ENCODE measurements at places on chromosomes 7 and 10.

DNA sequence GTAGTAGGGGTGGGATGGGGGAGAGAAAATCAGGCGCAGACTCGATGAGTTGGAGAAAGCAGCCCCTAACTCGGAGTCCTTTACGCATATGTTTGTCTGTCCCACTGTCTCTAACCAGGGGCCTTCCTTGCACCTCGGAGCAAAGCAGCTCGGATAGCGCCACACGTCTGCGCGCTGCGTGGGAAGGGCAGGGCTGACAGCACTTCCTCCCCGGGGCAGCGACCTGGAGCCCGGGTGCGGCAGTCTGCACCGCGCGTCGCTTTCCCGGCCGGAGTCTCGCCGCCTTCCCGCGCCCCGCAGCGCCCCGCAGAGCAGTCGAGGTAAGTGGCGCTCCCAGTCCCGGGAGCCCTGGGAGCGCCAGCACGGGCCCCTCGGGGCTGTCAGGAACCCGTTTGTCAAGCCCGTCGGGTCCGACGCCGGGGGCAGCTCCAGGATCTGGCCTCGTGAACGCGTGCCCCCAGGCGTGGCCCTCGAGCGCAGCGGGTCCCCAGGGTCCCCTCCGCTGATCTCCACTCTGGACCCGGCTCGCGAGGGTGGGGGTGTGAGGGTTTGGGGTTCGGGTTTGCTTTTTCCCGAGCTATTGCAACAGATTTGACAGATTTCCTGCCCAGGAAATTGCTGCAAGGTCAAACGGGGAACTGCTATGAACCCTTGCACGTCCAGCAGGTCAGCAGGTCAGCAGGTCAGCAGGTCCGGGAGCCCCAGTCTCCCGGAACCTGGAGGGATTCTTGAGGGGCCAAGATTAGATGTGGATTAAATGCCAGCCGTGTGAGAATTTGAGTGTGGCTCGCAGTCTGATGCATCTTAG lies 597 bp downstream of the APBB1IP start:
- DNase-seq: peak; percentile 53

DNA sequence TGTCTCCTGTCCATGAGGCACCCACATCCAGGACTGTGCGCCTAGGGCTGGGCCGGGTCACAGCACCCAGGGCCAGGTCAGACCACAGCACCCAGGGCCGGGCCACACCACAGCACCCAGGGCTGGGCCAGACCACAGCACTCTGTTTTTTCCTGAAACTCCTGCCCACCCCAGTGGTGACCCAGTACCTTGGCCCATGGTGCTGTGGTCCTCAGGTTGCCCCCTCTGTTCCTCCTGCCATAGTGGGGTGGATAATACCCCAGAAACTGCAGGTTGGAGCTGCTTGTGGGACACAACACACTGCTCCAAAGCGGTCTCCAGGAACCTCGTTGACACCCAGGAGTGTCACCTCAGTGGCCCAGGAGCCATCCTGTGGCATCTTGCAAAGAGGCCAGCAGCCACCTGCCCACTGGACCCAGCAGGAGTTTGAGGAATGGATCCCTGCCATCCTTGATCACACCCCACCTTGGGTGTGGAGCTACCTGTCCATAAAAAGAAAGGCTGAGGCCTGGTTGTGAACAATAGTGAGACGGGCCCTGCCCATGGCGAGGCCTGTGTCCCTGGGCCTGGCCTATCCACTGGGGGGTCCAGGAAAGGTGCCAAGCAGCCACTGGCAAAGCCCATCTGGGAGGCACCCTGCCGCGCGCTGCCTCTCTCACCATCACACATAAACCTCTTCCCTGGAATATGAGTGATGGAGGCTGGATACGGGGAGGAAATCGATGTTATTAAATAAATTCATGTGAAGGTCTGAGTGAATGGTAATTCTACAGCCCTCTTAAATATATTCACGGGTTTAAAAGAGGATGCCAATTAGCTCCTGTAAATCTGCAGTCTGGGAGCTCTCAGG lies 89.0 kb downstream of the NKX6-2 start:
- no peak for DNase-seq

DNA sequence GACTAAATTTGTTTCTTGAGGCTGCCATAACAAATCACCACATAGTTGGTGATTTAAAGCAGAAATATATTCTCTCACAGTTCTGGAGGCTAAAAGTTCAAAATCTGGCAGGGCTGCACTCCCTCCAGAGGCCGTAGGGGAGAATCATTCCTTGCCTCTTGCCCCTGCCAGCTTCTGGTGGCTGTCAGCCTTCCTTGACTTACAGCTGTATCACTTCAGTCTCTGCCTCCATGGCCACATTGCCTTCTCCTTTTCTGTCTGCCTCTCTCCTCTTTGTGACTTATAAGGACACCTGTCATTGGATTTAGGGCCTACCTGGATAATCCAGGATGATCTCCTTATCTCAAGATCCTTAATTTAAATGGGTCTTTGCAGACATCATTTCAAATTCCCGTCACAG lies 5.8 kb upstream of the LRRC4 start:
- DNase-seq: no peak

DNA sequence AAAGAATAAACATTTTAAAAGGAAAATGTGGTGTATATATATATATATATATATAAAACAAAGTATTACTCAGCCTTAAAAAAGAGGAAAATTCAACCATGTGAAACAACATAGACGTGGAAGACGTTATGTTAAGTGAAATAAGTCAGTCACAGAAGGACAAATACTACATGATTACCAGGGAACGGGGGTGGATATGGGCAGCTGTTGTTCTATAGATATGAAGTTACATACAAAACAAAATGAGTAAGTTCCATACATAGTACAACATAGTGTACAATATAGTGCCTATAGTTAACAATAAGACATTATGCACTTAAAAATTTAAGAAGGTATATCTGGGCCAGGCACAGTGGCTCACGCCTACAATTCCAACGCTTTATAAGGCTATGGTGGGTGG lies 48.8 kb downstream of the SGMS1 start:
- no peak for DNase-seq

DNA sequence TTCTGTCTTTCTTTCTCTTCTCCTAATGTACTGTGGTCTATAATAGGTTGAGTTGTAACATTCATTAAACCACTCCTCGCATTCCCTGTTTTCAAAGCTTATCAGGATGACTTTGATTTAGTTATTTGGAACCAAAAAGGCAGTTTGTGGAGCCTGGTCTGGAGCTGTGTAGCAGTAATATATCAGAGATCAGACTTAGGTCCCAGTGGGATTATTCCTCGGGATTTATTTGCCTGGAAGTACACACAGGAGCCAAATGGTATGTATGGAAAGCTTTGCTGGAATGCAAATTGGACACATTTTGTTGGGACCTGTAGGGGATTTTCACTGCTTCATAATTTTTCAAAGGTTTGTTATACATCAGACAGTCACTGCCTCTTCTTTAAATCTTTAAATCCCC lies 40.9 kb downstream of the GBF1 start:
- DNase-seq: no peak

DNA sequence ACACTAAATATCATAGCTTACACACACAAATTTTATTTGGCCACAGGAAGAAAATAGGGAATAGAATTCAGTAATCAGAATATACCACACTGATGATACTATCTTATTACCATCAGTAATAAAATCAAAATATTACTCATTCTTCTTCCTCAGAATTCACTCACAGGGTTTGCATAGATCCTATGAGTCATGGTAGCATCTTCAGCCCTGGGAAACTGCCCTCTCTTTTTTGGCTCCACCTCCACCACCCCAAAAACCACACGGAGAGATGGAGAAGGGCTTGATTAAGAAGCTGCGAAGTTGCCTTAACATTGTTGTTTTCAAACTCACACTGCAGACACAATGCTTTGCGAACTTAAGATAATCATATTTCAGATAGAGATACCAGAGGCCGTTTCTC lies 154.1 kb upstream of the AHR start:
- DNase-seq: peak; percentile 32

DNA sequence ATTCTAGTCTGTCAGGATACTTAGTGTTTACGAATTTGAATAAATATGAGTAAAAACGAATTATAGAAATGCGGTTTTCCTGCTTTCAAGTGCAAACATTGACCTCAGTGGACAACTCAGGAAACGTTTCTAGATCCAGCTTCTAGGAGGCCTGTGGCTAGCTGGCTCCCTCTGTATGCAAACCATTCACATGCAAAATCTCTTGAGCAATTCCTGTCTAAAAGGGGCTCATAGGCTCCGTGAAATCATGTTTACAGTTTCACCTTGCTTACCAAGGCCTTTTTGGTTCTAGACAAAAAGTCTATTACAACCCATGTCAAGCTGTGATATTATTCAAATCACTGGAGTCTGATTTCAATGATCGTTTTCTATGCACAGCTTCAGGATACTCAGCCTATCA lies 364.5 kb downstream of the DPP6 start:
- no peak for DNase-seq

DNA sequence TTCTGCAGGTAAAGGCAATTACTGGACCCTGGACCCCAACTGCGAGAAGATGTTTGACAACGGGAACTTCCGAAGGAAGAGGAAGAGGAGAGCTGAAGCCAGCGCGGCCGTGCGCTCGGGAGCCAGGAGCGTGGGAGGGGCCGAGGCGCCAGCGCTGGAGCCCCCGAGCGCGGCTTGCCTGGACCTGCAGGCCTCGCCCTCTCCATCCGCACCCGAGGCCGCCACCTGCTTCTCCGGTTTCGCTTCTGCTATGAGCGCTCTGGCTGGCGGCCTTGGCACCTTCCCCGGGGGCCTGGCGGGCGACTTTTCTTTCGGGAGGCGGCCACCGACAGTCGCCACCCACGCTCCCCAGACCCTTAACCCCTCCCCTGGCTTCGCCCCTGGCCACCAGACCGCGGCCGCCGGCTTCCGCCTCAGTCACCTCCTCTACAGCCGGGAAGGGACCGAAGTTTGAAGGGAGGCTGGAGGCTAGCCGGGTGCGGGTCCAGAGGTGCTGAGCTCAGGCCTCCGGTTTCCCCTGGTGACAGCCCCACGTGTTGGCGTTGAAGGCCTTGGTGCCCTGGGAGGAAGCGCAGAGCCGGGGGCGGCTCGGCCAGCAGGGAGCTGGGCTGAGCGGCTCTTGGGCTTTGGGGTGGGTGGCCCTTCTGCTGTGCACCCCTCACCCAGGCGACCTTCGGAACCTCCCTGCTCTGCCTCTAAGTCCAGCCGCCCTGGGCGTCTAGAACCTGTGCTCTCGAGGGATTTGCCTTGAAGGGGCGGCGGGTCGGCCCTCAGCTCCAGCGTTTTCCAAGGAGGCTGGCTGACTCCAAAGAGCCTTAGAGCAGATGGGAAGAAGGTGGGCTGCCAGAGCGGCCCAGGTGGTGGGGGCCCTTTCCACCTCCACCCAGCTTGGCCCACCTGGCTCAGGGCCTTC lies 1.8 kb downstream of the FOXI2 start:
- DNase-seq: no peak

- DNase-seq: no peak
Observed at GRCh38 chr10:84344526-84344925, 16.1 kb downstream of the CCSER2 start.

- no peak for DNase-seq
Observed at GRCh38 chr10:78332012-78332411, 298.3 kb downstream of the RPS24 start.

- DNase-seq: no peak
Observed at GRCh38 chr7:149432121-149432691, 28.7 kb downstream of the ZNF777 start.

DNA sequence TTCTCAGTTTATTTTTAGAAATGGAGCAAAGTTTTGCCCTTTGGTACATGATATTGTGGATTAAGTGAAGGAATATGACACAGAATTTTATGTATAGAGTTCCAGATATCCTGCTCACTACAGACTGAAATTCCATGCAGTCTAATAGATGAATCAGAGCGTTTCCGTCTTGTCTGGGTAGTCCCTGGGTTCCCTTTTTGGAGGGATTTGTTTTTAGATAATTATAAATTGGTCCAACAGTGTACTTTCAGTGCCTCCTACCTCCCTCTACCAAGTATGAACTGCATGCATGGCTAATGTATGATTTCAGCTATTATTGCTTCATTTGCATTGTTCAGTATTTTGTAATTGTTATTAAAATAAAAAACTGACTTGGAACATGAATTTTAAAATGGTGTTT lies 74.4 kb downstream of the SEPTIN7 start:
- DNase-seq: no peak

DNA sequence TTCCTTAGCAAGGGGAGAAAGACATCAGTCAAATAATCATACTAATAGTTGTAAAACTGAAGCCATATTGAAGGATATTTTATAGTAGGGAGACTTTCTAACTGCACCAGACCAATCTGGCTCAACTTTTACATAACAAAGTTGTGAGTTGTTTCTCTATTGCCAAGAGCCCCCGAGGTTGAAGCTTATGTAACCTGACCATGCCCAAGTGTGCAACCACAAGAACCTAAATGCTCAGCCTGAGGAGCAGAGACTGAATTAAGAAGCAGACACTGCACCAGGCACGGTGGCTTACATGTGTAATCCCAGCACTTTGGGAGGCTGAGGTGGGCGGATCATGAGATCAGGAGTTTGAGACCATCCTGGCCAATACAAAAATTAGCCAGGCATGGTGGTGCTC lies 77.3 kb upstream of the ARMC3 start:
- no peak for DNase-seq
